GOT3 (cell line): ENCODE measurements at places on chromosomes 7 and 10.

GRCh38 chr7:79681454-79681853 lies 228.0 kb upstream of the MAGI2 start:
- DNase-seq, result no peak

DNA sequence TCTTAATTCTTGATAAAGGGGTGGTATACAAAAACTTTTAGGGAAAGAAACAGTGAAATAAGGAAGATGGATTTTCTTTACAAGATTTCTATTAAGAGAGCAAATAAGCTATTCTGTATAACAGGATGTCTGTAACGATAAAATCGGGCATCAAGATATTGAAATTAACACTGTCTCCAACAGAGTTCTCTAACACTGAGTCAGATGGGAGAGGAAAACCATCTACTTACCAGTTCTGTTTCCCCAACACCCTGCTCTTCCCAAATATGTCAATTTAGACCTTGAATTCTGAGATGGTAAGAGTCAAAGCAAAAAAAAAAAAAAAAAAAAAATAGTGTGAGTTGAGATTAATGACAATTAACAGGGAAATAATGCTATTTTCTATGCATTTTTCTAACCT lies 23.0 kb downstream of the SMURF1 start:
- no peak for DNase-seq

DNA sequence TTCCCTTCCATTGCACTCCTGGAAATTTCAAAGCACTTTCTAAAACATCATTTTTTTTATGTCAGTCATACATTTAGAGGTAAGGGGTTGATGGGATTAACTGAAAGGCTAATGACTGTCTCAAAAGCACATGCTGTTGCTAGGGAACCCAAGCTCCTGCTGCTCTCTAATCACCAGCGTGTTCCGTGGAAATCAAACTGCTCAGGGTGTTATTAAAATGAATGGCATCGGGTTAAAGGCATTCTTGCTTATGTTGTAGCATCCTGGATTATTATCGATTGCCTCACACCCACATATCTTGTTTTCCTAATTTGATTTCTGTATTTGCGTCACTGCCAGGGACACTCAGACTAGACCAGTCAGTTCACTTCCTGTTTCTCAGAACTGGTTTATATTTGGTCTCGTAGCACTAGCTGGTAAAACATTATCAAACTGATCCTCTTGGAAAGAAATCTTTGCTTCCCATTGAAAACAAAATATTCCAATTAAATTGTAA lies 216.5 kb upstream of the MKLN1 start:
- DNase-seq, result no peak

DNA sequence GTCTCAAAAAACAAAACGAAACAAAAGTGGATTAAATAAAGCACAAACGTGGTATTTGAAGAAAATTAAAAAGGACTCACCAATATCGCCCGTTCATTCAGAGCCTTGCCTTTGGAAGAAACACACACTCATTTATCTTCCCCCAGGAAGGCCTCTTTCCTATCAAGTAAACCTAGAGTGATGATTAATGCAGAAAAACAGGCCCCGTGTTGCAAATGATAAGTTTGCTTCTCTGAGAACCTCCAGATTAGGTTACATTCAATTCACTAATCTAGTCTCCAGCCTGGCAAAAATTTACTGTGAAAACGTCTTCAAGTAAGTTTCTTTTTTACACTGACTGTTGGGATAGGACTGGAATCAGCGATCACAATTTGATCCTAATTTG lies 78.0 kb upstream of the C1GALT1 start:
- no peak for DNase-seq

- DNase-seq, result no peak
Observed at GRCh38 chr10:102405108-102405571, 9.6 kb downstream of the NFKB2 start.

GRCh38 chr10:132233501-132234085 lies 46.8 kb downstream of the DPYSL4 start:
- DNase-seq, result no peak

DNA sequence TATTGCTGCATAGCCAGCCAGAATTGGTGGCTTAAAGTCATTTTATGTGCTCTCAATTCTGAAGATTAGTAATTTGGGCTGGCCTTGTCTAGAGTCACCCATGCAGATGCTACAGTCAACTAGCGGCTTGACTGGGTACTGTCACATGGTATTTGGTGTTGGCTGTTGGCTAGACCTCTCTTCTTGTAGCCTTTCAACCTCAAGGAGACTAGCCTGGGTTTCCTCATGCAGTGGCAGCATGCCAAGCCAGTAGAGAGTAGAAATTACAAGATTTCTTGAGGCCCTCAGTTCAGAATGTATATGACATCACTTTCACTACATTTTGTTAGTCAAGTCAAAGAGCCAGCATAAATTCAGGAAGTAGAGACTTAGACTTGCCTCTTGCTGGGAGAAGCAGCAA lies 3.7 kb upstream of the ZNF800 start:
- DNase-seq, result no peak

DNA sequence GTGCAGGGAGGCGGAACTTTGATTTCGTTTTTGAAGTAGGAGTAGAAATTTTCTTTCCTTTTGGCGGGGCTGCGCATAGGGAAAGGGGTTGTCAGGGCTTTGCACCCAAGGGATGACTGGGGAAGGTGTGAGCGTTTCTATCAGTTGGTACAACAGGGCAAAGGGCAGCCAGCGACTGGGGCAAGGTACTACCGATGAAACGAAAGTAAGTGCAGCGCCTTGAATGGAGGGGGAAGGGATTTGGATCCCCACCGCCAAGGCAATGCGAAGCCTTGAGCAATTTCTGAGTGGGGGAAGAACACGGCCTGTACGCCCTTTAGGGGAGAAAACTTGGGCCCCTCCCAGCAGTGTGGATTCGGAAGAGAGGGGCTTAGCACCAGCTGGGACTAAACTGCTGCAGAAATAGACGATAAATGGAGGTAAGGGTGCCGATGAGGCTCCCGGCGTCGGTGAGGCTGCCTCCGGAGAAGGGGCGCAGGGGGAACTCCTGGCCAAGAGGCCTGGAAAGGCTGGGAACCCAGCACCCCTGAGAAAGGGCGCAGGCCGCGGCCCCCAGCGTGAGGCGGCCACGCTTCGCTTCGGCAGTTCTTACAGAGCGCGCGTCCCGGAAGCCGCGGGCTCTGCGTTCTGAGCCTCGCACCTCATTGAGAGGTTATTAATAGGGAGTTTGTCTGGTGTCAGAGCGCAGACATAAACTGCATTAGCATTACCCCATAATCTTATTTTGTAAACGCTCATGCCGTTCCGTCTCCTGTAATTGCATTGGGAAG lies 10.0 kb upstream of the TLX1 start:
- DNase-seq, result no peak

- no peak for DNase-seq
Observed at GRCh38 chr7:422191-422885, 97.3 kb downstream of the PDGFA start.

DNA sequence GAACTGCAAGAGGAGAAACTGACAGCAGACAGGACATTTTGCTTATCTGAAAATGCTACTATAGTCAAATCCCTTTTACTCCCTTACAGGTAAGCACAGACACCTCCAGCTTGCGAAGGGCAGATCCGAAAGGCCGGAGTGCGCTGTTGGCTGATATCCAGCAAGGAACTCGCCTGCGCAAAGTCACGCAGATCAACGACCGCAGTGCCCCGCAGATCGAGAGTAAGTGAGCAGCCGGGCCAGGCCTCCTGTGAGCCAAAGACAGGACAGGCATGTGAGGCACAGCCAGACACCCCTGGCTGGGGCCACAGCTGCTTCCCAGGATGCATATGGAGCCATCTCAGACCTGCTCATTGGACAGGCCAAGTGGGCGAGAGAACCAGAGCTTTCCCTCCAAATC lies 69.4 kb downstream of the WIPF3 start:
- DNase-seq, result no peak

DNA sequence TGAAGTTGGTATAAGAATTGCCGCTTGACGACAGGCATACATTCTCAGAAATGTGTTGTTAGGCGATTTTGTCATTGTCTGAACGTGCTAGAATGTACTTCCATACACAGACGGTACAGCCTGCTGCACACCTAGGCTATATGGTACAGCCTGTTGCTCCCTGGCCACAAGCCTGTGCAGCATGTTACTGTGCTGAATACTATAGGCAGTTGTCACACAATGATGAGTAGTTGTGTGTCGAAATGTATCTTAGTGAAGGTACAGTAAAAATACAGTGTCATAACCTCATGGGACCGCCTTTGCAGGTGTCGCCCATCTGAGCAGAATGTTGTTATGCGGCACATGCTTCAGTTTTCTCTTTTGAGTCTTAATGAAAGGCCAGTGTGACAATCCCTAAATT lies 66.5 kb downstream of the SHH start:
- DNase-seq, result no peak

DNA sequence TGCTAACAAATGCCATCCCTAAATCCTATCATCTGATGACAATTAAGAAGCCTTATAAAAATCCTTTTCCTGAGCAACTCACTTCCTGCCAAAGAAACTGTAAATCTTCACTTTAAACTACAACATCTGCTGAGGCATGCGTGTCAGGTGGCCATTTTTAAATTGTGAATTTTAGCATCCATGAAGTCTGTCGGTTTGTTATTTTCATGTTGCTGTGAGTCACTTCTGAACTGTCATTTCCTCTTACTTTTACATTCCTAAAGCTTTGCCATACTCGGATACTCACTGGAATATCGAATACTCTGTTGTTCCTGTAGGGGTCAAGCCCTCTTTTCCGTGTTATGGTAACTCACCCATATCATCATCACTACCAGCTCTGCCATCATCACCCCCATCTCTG lies 34.3 kb upstream of the TMEM26 start:
- DNase-seq, result no peak

GRCh38 chr7:155227788-155228458 lies 69.8 kb upstream of the INSIG1 start:
- DNase-seq, result no peak

DNA sequence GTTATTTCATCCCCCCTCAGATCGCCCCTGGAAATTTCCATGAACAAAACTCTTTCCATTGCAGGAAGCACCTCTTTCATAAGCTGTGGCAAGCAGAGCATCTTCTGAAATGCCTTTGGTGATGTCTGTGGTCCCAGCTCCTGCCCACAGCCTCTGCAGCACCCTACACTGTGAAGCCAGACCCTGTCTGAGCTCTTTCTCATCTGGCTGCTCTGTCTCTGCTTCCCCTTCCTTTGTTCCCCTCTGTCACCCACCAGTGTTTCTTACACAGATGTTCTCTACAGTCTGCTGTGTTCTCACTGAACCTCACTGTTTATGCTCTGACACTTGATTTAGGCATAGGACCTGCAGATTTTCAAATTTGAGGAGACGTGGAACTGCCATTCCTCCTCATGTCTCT lies 1.9 kb upstream of the TAS2R39 start:
- DNase-seq, result no peak

GRCh38 chr7:47783456-47784223 lies 164.6 kb downstream of the PKD1L1 start:
- peak; percentile 35 for DNase-seq

DNA sequence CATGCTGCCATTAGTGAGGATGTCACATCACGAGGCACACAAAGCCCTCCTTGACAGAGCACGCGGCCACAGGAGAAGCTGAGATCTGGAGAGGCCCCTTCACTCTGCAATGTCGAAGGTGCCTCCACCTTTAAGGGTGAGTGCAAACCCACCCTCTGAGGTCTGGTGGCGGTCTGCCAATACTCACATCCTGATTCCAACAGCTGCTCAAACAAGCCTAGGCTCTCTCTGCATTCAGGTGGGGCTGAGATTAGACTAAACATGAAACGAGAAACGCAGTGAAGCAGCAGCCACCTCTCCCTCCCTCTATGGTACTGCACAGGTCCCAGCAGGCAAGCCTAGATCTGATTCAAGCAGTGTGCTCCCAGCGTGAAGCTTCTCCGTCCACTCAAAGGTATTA lies 151.8 kb downstream of the TCERG1L start:
- no peak for DNase-seq

GRCh38 chr7:28211006-28211405 lies 30.4 kb upstream of the JAZF1 start:
- DNase-seq, result no peak

GRCh38 chr7:143288836-143289235 lies 685 bp downstream of the CASP2 start:
- DNase-seq, result no peak

GRCh38 chr10:72049969-72050781 lies 38.2 kb downstream of the SPOCK2 start:
- no peak for DNase-seq

- no peak for DNase-seq
Observed at GRCh38 chr10:123170961-123171360, 16.8 kb downstream of the BUB3 start.

DNA sequence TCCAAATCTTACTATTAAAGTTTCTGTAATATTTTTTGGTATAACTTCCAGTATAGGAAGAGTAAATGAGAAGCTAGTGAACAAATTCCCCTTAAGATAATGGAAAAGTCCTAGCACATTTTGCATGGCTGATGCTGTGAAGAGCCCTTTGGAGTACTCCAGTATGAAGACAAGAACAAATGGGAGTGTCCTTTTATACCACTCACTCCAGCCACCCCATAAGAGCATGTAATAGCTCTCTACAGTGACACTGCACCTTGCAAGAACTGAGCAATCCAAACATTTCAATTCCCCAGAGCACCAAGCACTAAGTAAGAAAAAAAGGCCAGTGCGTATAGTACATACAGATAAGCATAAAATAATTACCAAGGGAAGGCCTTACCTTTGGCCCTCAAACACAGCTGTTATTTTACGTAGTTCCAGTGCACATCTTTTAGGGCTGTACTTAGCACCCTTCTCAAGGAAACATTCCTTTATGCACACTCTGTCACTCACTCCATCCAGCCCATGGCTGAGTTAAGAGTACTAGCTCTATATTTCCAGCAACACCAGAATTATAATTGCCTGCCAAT lies 135.4 kb downstream of the ST7 start:
- DNase-seq, result no peak

DNA sequence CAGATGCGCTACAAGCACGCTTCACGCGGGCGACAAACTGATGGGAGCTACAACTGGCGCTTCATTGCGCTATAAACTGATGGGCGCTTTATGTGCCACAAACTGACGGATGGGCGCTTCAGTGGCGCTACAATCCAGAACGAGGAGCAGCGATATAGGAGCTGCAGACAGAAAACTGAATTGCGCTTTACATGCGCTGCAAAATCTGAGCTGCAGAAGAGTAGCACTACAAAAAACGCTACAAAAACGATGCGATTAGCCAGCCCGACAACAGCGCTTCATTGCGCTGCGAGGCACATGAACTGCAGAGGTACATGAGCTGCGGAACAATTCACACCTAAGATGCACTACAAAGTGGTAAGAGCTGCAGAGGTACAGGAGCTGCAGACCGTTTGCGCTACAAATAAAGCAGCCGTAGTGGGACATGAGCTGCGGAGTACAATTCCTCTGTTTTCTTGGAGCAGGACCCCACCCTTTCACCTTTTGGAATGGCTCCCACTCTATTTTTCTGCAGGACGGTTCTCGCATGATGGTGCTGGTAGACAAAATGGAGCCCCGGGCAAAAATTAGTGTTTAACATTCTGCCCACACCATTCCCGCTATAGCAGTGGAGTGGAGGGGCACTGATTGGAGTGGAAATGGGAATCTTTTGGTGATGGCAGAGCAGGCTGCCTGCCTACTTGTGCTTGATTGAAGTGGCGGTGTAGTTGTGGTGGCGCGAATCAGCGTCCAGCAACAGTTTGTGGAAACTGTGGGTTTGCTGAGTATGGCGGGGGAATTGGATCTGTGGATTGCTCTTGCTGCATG lies 1.2 kb upstream of the SGCE start:
- no peak for DNase-seq

GRCh38 chr10:22805304-22805703 lies 90.9 kb upstream of the PIP4K2A start:
- DNase-seq, result no peak

GRCh38 chr7:94649450-94649849 lies 6.5 kb downstream of the SGCE start:
- no peak for DNase-seq
